ENCODE measurements at places on chromosomes 2 and 18.
A peak's percentile ranks its signal among the peaks of the same experiment; 100 is the strongest.

GRCh38 chr18:60018618-60019462 is 119.0 kb downstream of the PMAIP1 start:
- no peak for DNase-seq

GRCh38 chr2:161088658-161089350 is 71.4 kb upstream of the TANK start:
- no peak for DNase-seq

DNA sequence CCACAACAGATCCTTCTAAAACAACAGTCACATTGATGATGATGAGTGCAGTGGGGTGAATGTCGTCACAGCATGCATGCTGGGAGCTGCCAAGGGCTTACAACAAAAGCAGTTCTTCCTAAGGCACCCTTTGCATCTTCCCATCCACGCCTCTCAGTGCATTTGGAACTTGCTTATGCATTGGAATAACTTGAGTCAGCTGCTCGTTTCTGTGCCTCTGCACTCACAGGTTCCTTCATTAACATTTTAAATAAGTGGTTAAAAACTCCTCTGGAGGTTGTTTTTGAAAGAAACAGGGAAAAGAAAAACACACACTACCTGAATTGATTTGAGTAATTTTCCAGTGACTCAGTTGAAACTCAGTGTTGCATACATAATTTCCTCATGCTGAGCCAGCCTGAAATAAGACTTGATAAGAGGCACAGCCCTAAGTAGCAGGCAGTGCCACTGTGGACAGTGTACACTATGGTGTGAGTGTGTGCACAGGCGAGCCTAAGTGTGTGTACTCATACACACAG is 46.8 kb upstream of the TRIM43B start:
- no peak for DNase-seq

GRCh38 chr2:38605298-38605830 is 2.6 kb upstream of the HNRNPLL start:
- no peak for DNase-seq

DNA sequence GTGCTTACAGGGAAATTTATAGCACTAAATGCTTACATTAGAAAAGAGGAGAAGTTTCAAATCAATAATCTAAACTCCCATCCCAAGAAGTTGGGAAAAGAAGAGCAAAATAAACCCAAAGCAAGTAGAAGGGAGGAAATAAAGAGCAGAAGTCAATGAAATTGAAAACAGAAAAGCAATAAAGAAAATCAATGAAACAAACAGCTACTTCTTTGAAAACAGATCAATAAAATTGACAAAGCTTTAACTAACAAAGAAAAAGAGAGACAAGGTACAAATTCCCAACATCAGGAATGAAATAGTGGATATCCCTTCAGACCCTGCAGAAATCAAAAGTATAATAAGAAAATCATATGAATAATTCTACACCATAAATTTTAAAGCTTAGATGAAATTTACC is 25.5 kb upstream of the ONECUT2 start:
- no peak for DNase-seq

DNA sequence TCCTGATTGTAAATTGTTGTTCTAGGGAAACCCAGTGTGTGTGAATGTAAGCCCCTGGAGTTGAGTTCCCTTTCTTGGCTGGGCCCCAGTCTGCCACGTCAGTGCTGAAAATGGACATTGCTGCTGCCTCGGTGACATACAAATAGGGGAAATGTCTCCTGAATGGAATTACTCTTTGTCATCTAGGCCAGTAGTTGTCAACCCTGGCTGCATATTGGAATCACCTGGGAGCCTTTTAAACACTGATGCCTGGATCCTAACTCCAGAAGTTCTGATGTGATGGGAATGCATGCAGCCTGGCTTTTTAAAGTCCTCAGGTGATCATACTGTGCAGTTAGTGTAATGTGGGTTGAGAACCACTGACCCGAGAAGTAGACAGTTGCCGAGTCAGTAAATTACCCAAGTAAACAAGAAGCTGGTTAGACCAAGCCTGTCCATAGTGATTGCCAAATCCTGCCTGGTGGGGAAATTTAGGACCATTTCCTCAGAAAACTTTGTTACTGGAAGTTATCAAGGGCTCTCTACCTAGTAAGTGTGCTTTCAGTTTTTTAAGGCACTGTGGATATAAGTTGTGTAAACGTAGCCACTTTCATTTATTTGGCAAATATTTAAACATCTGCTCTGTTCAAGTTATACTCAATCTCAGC is 27.6 kb upstream of the IL1R1 start:
- DNase-seq = no peak

DNA sequence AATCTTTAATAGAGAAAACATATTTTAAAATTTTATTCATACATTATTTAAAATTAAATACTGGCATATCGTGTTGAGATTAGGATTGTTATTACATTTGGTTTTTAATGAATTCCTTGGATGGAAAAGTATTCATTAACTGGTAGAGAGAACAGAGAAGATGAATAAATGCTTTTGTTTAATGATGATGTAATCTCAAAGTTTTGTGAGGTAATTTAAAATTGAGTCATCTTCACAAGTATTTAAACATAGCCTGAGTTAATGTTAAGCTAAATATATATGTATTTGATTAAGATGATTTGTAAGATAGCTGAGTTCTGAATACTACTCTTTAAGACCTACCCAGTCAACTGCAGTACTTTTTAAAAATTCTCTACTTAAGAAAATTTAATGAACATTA is 713.4 kb upstream of the VRK2 start:
- no peak for DNase-seq

DNA sequence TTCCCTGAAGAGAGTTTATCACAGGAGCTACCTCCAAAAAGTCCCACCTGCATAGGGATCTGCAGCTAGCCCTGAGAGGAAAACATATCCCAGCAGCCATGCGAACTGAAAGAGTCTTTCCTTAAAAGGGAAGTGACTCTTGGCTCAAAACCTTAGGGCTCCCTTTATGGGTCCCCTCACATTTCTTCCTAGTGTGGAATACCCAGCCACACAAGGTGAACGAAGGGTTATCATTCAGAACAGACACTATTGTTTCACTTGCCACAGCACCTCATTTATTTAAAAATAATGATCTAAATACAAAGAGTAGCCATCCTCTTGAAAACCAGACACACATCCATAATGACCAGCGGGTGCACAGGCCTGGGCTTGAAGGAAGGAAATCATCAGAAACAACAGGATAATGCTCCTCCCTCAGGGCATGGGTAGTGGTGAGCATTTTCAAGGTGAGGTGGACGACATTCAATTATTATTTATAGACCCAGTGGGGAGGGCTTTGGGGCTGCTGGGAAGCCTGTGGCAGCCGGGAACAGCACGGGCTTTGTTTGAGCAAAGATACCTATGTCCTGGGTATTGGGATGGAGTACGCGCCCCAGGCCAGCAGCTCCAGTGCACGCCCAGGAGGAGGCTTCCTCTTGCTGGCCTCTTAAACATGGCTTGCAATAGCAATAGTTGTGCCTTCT is 119.0 kb upstream of the ITGA6 start:
- DNase-seq = no peak

GRCh38 chr2:199344012-199344411 is 113.7 kb downstream of the SATB2 start:
- DNase-seq = no peak

DNA sequence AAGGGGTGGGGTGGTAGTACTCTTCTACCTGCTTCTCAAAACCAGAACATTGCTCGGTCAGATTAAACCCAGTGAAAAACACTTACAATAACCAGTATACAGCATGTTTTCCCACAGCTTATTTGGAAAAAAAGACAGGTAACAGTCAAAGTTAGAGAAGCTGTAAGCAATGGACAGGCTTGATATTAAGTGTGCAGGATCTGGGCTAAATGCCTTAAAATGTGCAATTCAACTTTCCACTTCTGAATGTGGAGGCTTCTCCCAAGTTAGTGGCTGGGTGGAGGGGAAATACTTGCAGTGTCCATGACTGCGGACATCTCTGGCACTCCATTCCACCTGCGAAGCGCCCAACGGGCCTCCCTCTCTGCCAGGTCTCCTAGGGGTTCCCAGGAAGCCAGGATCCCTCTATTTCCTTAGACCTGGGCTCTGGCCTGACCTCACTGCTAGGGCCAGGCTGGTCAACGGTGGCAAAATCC is 5.3 kb downstream of the ZEB2 start:
- no peak for DNase-seq

GRCh38 chr18:79511671-79512301 is 116.1 kb downstream of the NFATC1 start:
- DNase-seq = no peak

DNA sequence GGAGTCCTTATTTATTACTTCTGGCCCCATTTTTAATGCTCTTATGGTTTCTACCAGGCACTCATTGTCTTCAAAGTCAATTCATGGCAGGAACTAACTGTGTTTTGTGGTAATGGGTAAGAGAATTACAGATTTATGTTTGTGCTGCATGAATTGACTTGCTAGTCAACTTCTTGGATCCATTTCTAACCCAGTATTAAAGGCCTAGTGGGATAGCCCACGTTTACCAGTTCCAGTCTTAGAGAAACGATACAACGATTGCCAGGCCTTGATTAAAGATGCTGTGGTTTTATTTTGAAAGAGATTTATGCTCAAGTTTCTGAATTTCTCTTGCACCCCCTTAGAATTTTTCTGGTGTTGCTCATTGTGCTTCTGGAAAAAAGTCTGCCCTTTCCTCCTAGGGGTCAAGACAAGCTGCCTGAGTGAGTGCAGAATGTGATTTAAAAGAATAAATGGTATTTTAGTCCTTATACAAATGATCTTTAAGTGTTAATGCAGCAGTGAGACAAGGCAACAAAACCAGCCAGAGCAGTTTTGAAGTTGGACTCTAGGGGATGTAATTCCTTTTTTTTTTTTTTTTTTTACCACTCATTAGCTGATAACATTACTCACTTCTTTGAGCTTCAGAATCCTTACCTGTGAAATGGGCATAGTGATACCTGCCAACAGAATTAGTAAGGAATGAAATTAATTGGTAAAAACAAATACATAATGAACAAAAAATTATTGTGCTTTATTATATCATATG is 101.5 kb downstream of the ARHGAP15 start:
- no peak for DNase-seq

GRCh38 chr2:217512259-217512658 is 490.5 kb downstream of the TNS1 start:
- DNase-seq = no peak

DNA sequence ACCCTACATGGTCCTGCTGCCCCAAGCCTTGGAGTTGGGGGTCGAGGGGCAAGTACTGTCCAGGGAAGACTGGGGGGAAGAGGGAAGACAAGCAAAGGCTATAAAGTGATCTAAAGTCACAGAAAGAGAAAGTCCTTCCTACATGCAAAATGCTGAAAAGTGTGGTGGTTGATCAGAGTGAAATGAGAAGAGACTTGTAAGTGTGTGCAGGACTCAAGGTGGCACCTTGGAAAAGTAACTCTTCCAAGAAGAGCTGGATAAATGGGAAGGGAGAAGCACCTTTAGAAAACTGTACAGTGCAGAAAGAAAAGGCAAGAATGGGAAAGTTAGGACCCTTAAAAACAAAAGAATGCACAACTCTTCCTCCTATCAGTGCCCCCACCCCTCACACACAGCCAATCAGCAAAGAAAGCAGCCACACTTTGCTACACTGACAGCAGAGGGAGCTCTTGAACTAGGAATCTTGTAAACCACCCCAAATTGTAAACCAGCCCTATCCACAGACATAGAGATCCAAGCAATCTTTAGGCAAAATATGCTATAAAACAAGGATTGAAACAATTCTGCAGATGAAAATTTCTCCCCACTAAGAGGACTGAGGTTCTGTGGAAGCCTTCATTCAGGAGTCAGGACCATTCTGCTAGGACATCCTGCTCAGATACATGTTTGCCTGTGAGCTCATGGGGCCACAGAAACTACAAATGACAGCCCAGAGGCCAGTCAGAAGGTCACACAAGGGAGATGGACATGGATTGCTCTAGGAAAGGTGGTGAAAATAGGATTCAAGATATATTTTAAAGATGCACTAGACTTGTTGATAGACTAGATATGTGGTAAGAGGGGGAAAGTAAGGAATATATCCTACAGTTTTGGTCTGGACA is 146.4 kb downstream of the FTCDNL1 start:
- DNase-seq = peak; percentile 32

DNA sequence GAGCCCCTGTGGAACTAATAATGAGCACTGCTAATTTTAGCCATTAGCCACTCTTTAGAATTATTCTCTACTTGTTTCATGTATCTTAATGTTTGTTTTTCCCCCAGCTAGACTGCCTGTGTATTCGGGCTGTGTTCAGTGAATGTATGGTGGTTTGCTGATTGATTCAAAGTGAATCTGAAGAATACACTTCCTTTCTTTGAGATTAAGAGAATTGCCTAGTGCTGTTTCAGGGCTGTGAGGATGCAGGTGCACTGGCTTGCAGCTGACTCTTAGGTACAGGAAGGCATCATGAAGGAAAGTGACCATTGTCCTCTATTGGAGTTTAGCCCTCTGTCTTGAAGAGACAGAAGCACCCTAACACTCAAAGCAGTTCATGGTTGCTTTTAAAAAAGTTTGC is 138.7 kb downstream of the CERS6 start:
- DNase-seq = no peak

GRCh38 chr2:24973812-24974211 is 2.1 kb upstream of the DNAJC27 start:
- DNase-seq = no peak

DNA sequence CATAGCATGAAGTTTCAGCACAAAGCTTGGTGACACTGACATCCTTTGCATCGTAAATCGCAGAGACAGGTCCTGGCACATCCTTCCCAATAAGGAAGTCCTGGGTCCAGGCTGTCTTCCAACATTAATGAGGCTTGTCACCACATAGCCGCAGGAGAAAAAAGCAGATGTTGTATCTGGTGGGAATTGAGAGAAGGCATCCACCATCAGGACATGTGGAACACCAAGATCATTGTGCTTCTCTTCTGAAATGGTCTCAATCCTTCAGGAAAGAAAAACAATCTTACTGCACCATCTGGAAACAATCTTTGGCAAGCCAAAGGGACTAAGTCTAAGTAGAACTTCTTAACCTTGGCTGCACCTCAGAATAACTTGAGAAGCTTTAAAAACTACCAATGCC is 119.0 kb upstream of the ARHGAP28 start:
- no peak for DNase-seq

DNA sequence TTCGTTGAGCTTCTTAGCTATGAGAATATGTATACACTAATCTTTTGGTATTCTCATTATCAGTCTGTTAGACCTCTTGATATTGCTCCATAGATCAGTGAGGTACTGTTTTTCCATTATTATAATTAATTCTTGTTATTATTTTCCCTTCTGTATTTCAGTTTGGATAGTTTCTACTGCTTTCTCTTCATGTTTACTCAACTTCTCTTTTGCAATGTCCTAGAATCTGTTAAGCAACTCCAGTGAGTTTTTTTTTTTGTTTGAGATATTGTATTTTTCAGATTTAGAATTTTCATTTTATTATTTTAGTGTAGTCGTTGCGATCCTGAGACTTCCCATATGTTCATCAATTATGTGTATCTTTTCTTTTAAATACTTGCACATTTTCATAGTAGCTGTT is 260.8 kb downstream of the SETBP1 start:
- no peak for DNase-seq

DNA sequence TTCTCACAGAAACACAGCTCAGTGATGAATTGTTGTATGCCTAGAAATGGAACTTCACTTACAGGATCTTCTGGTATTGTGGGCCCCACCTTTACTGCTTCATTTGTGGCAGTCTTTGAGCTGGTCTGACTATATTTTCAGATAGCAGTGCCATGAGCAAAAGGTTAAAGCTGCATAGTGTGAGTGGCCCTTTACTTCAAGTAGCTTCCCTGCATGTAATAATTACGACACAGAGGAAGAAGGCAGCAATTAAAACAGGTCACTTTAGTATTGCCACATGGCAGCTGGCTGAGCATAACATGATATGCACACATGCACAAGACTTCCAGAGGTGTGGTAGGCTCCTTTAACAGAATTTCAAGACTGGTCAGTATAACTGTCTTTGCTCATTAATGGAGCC is 426.3 kb upstream of the ZEB2 start:
- no peak for DNase-seq

Data from NCI-H1092 treated with DMSO at 0.1 percent for 48 hours (cell line).